ENCODE measurements at places on chromosomes 3 and 15.

GRCh38 chr15:70341566-70341965 is 243.8 kb upstream of the TLE3 start:
- no peak for DNase-seq

DNA sequence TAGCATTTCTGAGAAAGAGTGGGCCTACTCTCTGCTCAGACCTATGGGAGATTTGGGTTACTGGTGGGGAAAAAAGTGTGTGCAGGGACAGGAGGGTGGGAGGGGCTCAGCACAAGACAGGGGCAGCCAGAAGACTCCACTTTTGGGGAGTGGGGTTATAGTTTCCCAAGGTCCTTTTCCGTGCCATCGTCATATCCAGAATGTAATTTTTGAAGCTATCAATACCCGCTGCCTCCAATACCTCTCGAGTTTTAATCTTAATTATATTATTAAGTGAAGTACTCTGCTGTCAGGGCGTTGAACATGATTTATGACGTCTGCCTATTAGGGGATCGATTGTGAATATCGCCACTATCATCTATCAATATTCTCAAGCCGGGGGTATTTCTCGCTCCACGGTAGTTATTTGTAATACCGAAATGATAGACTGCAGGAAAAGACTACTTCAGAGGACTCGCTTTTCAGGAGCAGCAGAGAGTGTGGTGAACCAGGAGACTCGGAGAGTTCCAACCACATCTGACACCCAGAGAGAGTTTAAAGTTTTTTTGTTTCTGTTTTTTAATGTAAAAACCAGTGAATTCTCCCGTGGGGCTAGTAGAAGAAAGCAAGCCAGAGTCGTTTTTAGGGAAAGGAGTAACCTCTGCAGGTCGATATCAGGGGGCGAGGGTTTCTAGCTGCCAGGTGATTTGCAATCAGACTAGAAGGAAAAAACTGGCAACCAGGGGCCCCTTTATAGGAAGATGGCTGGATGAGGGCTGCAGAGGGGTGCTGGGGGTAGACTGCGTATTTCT is 20.6 kb downstream of the NR2F2 start:
- DNase-seq, result no peak

- no peak for DNase-seq
Measured at GRCh38 chr3:124363476-124363875, 366.8 kb upstream of the UMPS start.

GRCh38 chr15:68149059-68149458 is 56.1 kb downstream of the CALML4 start:
- no peak for DNase-seq

DNA sequence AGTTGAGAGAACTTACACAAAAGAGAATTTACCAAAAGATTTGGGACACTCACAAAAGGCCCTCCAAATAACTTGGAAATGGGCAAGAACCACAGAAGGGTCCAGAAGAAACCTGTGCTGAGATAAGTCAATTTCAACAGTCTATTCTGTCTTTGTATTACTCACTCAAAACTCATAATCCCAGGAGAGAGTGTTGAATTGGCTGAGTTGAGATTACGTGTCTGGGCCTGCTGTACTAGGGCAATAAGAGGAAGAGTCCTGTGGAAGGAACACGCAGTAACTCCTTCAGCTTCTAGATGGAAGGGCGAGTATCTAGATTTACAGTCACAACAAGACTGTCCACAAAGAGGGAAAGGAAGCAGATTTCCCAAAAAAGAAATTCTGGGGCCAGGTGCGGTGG is 42.5 kb upstream of the DYNC1LI1 start:
- no peak for DNase-seq

DNA sequence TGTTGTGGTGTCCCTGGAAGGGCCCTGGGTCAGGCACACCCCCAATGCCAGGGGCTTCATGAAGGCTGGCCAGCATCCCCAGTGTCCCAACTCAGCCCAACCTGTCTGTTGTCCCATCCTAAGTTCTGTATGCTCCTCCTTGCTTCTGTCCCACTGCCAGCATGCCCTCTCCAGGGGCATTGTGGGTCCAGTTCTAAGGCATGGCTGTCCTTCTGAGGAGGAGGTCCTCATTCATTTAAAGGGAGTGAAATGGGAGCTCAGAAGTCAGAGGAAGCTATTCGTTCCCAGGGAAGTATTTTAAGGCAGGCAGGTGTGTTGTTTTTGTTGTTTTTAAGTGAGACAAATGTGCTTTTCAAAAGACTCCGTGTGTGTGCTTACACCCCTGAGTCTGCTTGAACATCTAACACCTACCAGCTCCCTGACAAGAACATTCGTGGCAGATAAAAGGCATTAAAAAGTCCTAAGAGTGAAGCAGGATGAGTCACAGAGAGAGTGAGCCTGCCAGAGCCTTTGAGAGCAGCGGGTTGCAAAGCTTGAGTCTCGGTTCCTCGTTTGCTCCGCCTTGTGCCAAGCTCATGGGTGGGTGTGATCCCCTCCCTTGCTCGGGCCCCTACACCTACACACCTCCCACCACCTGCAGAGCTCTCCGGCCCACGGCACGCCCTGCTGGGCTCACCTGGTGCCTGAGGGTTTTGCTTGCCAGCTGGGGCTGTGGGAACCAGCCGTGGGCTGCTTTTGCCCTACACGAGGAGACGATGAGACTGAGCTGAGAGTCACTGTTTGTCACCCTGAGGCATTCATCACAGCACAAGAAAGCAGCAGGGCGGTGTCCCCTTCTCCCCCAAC is 183.4 kb upstream of the TOPAZ1 start:
- peak; percentile 42 for DNase-seq

DNA sequence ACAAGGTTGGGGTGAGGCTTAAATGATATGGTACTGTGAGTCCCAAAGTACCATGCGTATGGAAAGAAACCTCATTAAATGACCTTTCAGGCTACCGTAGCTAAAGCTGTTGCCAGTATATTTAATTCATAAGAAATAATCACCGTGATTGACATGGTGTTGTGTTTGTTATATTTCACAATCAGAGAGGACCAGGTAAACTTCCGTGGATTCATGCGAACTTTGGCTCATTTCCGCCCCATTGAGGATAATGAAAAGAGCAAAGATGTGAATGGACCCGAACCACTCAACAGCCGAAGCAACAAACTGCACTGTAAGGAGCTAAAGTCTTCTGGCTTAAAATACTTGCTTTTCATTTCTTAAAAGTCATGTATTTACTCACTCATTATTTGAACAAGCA is 31.5 kb downstream of the CHP1 start:
- DNase-seq, result no peak

- DNase-seq, result no peak
Measured at GRCh38 chr15:44397869-44398268, 29.6 kb upstream of the CTDSPL2 start.

DNA sequence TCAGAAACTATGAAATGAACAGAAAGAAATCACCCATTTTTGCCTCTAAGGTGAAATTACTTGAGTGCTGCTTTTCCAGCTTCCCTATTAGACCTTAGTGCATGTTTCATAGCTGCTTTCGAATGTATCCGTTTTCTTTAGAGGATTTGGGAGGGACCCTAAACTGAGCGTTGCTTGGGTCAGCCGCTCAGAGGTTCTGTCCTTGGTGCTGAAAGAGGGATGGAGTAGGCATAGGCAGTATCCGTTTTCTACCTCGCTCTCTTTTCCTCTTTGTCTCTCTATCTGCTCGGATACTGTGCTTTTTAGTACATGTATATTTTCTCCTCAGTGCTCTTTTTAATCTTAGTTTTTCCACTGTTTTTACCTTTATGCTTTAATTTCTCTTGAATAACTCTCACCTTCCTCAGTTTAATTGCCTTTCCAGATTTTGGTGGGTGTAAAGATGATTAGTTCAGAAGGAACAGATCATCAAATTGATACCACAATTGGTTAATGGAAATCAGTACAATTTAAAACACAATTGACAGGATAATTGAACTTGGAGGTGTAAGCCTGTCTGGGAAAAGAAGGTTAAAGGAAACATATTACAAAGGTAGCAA is at the start of gene DRD3:
TSS of gene DRD3 (minus strand) at position 283 of the 599 bp plus-strand sequence. CDS start 7,060 bp downstream, outside the sequence.
- no peak for DNase-seq

- DNase-seq, result no peak
Measured at GRCh38 chr3:179660872-179661271, 8.0 kb downstream of the USP13 start.

DNA sequence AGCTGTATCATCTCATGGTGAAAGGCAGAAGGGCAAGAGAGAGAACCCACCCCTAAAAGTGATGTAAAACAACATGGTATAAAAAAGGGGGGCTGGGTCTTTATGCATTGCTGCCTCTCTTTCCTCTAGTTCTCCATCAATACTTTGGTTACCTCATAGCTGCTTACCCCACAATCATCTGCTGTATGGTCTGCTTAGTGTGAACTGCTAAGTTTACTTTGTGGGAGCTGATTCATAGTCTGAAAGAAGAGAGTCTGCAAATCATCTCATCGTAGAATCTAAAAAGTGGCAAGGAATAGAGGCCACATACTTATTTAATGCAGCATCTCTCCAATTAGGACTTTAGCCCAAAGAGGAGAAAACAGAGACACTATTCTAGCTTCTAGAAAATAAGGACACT is 546.8 kb downstream of the GBE1 start:
- DNase-seq, result no peak

DNA sequence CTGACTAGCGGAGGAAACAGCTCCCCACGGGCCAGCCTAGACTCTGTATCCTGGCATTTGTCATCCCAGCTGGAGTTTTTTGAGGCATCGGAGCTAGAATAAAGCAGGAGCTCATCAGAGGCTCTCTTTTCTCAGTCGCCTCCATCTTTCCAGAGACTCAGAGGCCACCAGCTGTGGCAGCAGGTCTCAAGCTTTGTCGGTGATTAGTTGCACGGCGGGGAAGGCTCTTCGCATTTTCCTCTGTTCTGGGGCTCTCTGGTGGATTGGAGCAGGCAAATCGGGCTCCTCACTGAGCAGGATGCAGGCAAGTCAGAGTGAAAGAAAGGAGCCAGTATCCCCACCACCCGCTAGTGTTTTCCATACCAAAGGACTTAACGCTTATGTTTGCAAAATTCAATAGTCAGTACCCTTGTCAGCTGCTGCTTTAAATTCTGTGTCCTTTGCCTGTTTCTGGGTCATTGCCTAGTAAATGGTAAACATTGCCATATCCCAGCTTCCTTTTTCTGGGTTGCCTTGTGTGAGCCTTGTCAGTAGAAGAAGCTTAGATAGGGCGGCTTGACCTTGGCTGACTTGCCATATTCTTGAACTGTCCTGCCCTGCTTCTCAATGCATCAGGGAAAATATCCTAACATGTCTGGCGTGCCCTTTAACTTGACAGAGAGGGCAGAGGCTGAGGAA is 127.1 kb downstream of the PTPRG start:
- no peak for DNase-seq

DNA sequence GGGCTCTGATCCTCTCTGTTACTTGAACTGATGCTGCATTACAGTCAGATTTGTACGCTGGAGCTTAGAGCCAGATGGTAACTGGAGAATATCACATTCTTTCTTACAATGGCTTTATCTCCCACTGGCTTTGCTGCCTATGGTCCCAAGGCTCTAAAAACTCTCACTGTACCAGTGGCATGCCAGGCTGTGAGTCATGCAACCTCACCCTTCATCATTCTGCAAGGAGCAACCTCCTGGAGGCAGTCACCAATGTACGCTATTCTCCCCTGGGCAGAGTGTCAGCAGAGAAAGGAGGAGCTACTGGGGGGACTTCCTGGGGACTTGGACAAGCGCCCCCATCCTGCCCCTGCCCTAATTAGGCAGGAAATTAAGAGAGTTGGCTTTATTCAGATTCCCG is 97.9 kb upstream of the EIF1B start:
- no peak for DNase-seq

DNA sequence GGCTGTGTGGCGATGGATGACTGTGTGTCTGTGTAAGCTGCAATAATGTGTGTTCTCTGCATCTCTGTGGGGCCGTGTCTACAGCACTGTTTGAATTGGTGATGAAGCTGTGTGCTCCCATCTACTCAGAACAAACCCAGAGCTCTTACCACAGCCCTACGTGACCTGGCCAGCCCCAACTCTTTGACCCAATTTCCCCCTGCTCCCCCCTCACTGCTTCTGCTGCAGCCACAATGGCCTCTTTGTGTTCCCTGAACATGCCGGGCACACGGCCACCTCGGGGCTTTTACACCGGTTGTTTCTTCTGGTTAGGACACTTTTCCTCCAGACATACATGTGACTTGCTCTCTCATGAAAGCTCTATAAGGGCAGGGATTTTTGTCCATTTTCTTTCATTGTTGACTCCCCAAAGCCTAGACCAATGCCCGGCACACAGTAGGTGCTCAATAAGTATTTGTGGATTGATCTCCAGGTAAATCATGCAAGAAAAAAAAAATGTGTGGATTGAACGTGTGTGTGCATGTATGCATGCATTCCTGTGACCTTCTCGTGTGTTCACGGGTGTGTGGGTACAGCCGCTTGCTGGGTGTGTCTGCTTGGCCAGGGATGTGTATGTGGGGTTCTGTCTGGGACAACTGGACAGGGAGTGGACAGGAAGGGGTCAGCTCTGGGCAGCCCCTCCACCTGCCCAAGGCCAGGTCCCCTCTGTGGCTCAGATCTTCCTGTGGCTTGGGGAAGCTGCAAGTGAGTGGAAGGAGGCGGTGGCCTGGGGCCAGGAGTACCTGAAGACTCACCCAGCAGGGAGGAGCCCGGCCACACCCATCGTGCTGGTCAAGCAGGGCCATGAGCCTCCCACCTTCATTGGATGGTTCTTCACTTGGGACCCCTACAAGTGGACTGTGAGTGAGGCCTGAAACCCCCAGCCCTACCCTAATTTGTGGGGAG is 14.8 kb downstream of the VILL start:
- peak; percentile 95 for DNase-seq

- no peak for DNase-seq
Measured at GRCh38 chr3:171841620-171842000, 1.5 kb upstream of the TMEM212 start.

GRCh38 chr3:36707623-36708409 is 56.5 kb downstream of the DCLK3 start:
- no peak for DNase-seq

DNA sequence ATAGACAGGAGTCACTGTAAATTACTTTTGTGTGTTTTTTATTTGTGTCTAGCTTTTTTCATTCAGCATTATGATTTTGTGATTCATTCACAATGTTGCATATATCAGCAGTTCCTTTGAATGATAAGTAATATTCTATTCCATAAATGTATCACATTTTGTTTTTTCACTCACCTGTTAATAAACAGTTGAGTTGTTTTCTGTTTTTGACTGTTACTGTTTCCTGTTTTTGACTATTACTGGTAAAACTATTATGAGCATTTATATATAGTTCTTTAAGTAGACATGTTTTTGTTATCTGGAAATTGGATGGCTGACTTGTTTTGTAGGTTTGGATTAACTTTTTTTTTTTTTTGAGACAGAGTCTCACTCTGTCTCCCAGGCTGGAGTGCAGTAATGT is 138.4 kb downstream of the RSRC1 start:
- no peak for DNase-seq

- DNase-seq, result peak; percentile 60
Measured at GRCh38 chr3:4976109-4976508, 3.1 kb upstream of the BHLHE40 start.

DNA sequence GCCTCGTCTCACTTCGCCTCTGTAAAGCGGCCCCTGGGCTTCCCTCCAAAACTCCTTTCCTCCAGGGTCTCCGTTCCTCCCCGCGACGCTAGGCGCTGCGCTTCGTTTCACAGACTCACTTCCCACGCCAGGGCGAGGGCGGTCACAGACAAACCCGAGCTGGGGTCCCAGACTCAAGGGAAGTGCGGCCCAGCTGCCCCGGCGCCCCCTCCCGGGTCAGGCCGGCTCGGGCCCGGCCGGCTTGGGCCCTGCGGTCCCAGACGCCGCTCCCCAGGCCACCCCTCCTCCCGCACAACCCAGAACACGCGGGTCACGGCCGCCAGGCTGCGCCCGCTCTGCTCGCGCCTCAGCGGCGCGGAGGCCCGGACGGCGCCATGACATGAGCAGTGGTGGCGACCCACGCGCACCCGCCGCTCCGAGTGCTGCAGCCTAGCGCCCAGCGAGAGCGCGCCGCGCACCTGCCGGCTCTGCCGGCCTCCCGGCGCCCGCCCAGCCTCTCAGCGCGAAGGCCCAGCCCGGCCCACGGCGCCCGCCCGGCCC is 547 bp downstream of the NUP210 start:
- DNase-seq, result peak; percentile 53
